ENCODE measurements at places on chromosomes 5 and 9.

DNA sequence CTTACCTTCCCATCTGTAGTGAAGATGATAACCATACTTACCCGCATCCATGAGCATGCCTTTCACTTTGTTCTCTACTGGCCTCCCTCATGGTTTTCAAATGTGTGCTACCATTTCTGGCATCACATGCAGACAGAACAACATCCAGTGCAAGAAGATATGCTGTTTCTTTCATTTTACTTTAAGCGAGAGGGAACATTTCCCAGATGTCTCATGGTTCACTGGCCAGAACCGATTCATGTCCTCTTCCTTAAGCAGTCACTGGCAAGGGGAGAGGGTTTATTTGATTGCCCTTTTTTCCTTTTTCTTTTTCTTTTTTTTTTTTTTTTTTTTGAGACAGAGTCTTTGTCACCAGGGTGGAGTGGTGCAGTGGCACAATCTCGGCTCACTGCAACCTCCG, 37.7 kb downstream of the ARRDC3 start:
- DNase-seq = no peak

GRCh38 chr9:85425153-85425611, 316.6 kb downstream of the AGTPBP1 start:
- no peak for DNase-seq

DNA sequence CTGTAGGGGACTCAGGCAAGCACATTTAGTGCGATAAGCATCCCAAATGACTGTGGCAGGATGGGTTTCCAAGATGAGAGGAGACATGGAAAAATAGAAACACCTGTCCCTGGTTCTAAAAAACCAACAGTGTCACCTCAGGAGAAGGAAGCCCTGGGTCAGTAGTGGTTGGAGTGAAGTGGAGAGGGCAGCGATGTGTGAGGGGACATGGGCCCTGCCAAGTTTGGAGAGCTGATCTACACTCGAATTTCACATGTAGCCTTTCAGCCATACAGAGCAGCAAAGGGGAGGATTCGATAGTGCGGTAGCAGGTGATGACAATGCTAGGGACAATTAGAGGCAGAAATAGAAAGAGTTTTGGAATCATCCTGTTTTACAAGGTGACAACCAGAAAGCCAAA, 32.6 kb upstream of the LHX2 start:
- DNase-seq = no peak

DNA sequence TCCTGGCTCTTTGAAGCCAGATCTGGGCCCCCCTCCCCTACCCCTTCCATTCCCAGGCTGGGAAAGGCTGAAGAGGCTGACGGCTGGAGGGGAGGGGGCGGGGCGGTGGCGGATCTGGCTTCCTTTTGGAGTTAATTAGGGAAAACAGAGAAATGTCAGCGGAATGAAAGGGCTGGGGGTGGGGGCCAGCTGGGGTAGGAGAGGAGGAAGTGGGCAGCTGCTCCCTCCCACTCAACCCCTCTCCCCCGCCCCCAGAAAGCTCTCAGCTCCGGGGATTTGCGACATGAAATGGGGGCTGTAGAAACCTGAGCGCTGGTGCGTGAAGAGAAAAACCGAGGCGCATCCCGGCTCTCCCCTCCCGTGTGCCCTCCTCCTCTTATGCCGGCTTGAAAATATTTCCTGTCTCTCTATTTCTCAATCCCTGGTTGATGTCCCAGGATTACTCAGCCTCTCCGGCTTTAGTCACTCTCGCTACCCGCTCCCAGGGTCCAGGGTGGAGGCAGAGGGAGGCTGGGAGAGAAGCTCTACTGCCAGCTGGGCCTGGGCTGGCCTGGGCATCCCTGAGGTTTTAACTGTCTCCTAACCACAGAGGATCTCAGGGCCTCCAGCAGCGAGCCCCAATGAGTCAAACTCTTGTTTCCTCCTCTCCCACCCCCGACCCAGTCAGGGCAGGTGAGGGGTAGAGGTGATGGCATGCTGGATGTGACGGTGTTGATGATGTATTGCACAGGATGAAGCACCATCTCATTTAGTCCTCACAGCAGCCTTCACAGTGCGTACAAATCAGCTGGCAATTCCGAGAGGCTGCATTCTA, 20.1 kb downstream of the PCDHGC5 start:
- no peak for DNase-seq

- DNase-seq = no peak
Measured at GRCh38 chr9:23088932-23089364, 642.3 kb downstream of the DMRTA1 start.

DNA sequence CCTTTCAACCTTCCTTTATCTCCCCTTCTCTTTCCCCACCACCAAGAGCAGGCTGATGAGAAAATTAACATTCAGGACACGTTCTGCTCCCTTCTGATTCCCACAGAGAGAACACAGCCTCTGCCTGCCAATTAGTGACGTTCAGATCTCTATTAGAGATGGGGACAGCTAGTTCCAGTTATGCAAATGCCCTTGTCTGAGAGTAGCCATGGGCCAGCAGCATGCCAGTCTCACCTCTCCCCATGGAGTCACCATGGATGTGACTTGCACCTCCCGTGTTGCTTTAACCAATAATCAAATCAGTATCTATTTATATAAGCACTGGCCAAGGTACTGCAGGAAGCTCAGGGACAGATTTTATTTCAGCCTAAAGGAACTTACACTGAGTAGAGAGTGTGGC, 61.3 kb downstream of the KCNIP1 start:
- no peak for DNase-seq
